CD14-positive monocyte (primary cell): ENCODE measurements at places on chromosomes 16 and 17. TPM values are rescaled to one million over a fixed set of nuclear protein-coding genes. Genes with fewer than 3 reads are reported as not detected.

The ADAM11 gene
- polyA plus RNA-seq: not detected

The CSH1 gene
- polyA plus RNA-seq: not detected

The TNP2 gene
- polyA plus RNA-seq: not detected

The RNF151 gene
- polyA plus RNA-seq: not detected in 2 replicates

The PRAC2 gene
- polyA plus RNA-seq: not detected

The NPIPB2 gene
- polyA plus RNA-seq: not detected

The SBK1 gene
- polyA plus RNA-seq: not detected

The MYH3 gene
- polyA plus RNA-seq: 0.13 TPM

The ASGR1 gene
- 82.0 and 143 TPM in 2 replicates for polyA plus RNA-seq

The STXBP4 gene
- 0.27 TPM for polyA plus RNA-seq
